Stimulated activated CD8-positive, alpha-beta memory T cell treated with anti-CD3 and anti-CD28 coated beads, Interleukin-15, amount 100 ng/mL, for 48 hours (primary cell): ENCODE measurements at places on chromosomes 7 and 10.

DNA sequence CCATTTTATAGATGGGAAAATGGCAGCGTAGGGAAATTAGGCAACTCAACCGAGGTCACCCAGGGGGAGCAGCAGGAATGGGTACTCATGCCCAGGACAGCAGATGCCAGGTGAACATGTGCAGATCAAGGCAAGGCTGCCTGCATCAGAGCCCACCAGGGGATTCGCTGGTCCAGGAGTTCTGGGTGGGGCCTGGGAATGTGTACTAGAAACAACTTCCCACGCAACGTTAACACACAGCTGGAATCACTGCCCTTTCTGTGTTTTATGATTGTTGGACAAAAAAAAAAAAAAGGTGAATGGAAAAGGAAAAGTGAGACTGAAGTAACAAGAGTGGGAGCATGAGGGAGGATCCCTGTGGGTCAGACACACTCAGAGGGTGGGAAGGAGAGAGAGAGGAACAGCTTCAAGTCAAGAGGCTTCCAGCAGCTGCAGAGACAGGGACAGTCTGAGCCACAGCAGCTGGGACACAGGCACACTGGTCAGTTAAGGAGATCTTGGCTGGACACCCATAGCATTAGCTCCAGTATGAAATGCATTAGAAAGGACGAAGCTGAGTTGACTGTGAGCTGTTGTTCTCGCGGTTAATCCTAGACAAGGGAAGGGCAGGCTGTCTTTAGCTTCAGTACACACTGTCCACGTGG is 187.9 kb upstream of the INHBA start:
- no peak for DNase-seq

- no peak for DNase-seq
Measured at GRCh38 chr7:141103847-141104429, 30.1 kb downstream of the TMEM178B start.

DNA sequence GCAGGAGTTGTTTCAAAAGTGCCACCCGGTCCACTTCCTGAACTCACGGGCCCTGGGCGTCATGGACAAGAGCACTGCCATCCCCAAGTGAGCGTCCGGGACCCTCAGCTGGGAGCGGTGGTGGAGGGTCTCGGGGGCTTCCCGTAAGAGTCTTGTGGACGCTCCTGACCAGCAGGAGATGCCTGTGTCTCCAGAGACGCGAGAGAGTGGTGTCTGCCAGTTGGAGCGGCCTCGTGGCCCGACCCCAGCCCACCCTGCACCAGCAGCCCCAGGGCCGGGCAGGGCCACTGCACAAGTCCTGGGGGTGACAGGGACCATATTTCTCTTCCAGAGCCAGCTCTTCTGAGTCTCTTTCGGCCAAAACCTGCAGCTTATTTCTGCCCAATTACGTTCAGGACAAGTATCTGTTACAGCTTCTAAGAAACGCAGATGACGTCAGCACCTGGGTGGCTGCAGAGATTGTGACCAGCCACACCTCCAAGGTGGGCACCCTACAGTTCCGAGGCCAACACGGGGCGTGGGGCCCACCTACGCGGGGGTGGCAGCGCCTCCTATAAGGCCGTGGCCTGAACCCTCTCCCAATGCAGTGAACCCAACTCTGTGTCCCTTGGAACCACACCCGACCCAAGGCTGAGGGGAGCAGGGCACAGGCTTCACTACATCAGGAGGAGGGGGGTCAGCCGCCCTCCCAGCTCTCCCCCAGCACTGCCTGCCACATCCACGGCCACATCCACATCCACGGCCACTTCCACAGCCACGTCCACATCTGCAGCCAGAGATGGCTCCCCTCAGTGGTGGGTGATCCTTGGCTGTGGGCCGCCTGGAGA is 16.2 kb upstream of the UTF1 start:
- DNase-seq = no peak

GRCh38 chr7:52799817-52800216 is 235.6 kb upstream of the POM121L12 start:
- DNase-seq = no peak

DNA sequence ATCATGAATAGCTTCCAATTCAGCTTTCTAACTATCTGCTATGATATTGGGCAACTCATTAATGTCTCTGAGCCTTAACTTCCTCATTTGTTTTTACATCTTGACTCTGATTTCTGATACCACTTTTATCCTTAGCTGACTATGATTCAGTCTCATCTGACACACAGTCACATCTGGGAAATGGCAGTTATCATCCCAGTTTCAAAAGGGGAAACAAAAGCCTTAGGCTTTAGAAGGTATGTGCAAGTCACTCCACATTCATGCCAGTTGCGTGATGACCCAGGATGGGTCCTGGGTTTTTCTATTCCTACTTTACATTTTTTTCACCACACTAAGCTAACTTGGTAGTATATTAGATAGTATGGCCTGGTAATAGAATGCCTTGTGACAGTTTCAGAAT is 12.7 kb downstream of the SCIN start:
- DNase-seq = no peak

DNA sequence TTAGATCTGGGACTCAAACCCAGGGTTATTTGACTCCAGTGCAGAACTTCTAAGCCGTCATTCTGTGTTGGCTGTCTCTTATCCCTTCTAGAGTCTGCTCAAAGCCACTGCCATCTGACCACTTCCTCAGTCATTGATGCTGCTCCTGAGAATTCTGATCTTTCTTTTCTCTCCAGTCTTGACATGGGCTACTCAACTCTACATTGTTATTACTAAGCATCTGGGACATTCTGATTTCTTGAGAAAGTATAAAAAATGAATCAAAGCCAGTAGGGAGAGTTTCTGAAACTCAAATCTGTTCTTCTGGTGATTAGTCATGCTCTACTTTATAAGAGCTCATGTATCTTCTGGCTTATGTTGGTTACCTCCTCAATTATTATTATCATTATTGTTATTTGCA is 48.7 kb downstream of the ANK3 start:
- DNase-seq = no peak

GRCh38 chr10:5563991-5564536 is 39.3 kb downstream of the CALML3 start:
- DNase-seq = no peak

DNA sequence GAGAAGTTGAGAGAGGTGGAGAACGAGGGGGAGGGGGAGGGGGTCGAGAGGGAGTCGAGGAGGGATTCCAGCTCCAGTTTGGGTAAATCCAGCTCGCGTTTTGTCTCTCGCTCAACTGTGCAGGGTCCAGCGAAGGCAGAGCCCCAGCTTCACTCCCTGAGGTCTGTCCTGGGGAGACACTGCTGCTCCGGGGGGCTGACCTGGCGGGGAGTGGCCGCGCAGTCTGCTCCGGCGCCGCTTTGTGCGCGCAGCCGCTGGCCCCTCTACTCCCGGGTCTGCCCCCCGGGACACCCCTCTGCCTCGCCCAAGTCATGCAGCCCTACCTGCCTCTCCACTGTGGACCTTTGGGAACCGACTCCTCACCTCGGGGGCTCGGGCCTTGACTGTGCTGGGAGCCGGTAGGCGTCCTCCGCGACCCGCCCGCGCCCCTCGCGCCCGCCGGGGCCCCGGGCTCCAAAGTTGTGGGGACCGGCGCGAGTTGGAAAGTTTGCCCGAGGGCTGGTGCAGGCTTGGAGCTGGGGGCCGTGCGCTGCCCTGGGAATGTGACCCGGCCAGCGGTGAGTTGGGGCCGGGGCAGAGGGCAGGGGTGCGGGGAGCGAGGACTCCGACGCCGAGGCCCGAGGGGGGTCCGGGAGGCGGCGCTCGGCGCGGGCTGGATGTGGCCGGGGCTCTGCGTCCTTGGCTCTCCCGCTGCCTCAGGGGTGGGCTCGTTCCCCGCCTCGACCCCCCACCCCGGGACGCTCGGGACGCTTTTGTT is at the start of gene TET1:
Gene TET1 (plus strand): TSS at position 152 of the 757 bp plus-strand sequence. CDS start 12,002 bp downstream, outside the sequence.
- no peak for DNase-seq

DNA sequence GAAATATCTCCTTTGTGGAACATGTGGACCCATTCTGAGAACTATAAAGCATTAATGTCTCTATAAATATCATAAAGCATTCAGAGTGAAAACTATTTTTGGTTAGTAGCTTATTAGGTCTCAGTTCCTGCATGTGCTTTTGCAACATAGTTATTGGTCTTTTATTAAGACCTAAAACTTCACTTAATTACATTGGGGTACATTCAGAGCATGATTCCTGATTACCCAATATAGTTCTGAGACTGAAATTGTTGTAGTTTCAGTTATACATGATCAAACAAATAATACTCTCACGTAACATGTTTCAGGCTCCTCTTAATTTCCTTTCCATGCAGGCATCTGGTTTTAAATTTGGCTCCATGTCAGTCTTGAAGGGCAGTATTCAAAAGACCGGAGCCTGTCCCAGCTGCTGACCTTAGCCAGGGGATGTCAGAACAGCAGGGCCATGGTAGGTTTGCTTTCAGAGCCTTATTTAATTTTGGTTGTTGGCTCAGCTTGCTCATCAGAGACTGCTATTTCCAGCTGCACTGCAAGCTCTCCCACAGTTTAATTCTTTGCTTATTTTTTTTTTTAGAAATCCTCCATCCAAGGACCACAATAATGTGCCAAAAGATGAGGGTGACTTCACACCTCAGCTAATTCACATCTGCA is 447.8 kb upstream of the FZD8 start:
- DNase-seq = no peak
